Putamen (tissue), 1 donor: ENCODE measurements at places on chromosomes 5 and 9.

DNA sequence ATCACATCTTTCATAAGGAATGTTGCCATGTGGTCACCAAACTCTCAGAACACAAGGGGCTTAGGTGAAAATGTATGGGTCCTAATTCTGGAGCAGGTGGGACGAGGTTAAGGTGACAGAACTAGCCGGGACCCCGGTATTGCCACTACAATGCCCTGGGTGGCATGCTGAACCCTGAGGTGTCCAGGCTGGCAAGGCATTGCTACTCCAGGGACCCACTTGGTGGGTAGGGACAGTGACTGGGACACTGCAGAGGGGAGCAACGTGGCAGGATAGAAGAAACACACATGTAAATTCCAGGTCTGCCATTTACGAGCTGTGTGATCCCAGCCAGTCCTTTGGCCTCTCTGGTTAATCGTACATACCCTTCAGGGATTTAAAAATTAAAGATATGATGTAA is 206.9 kb upstream of the MVB12B start:
- DNase-seq, result no peak

DNA sequence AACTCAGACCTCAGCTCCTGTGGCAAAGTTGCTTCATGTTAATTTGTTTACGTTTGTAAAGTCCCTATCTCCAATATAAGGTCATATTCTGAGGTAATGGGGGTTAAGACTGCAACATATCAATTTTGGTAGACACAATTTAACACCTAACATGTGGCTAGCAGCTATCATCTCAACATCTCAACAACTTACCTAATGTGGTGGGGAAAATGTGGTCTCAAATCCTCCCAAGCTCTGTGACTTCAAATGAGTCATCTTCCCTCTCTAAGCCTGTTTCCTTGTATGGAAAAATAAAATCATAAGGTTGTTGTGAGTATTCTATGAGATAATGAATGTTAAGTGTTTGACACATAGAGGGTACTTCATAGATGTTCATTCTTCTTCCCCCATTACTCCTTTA is 443.3 kb downstream of the CDK5RAP2 start:
- no peak for DNase-seq

- no peak for DNase-seq
Observed at GRCh38 chr5:91521785-91522184, 138.7 kb upstream of the ARRDC3 start.

DNA sequence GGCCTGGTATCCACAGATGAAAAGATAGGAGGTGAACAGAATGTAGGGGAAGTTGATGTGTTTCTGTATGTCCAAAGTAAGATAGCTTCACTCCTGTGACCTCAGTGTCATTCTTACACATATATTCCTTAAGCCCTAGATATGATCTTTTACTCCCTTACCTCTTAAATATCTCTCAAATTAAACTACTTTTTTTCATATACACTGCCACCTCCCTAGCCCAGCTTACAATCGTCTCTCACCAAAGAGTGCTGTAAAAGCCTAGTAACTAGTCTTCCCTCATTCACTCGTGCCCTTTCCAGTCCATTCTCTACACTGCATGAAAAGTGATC is 5.3 kb downstream of the DNAI1 start:
- no peak for DNase-seq

- no peak for DNase-seq
Observed at GRCh38 chr5:152811988-152812387, 406.9 kb upstream of the NMUR2 start.

GRCh38 chr5:20420991-20421595 is 433.1 kb upstream of the CDH18 start:
- no peak for DNase-seq

DNA sequence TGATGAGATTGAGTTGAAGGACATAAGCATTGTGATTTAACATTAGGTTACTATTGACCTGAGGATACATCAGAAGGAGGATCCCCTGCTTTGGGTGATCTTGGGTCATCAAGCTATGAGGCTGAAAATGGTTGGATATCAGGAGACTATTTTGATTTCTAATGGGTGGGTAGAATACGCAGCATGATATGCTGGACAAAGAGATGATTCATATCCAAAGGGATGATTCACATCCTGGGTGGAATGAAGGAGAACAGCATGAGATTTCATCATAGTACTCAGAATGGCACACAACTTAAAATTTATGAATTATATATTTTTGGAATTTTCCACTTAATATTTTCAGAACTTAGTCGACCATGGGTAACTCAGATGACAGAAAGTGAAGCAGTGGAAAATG is 1759.5 kb upstream of the C9orf72 start:
- no peak for DNase-seq

DNA sequence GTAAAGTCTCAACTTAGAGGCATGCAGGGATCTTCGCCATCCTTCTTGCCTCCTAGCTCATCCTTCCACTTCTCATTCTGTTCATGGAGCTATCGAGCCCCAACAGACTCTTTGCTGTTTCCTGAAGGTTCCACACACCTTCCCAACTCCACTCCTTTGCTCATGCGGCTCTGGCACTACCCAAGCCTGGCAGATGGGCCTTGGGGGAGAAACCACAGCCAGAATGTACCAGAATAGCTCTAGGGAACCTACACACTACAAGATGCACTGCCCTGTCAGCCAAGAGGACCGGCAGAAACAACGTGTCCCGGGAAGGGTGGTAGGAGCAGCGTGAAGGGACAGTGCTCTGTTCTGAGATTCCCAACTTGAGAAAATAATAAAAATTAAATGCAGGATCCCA is 178.9 kb downstream of the GABBR2 start:
- no peak for DNase-seq

- DNase-seq, result no peak
Observed at GRCh38 chr5:116176121-116176520, 91.3 kb downstream of the COMMD10 start.

- no peak for DNase-seq
Observed at GRCh38 chr9:91536211-91536691, 112.6 kb upstream of the NFIL3 start.

DNA sequence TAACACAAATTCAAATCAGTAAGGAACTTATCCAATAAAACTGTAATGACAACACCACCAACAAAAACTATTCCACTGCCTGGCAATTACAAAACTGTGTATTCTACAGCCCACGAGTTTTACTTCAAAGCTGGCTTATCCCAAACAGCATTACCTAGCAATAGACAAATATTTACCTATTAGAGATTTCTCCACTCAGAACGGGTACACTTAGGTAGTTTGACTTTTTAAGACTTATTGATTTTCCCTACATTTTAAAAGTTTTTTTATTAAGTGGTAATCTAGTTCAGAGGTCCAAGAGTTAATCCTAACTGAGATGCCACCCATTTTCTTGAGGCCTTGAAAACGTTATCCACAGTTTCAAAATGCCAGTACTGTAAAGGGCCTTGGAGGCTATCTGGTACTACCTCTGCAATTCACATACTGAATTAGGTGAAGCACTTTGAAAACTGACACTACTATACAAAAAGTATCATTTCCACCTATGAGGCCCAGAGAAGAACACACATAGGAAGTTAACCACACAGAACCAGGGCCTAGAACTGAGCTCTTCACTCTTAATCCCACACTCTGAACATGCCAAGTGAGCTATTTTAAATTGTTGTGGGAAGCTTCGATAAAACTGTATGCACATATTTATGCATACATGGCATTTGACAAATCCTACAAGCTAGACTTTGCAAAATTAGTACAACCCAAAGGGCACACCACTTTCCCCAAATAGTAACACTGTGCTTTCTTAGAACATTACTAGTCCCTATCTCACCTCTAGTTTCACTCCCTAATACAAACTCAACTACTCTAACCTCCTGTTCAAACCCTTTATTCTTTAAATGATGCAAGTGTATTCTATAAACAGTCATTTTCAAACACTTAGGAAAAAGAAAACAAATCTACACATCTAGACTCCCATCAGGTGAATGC is 2.1 kb downstream of the NADK2 start:
- DNase-seq, result no peak

GRCh38 chr5:95899829-95900228 is 61.8 kb downstream of the ELL2 start:
- no peak for DNase-seq

DNA sequence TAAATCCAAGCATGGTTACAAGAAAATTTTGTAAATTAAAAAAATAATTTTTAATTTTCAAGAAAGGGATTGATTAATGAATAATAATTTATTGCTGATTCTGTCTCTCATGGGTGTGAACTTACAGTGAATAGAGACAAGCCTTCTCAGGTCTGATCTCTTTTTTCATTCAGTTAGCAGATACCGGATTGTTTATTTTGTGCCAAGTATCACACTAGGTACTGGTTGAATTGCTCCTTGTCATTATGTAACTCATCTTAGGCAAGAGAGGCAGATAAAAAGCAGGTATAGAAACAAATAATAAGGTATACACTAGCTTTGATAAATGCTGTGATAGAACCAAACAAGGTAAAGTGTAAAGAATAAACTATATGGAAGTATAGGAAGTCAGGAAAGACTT is 283.3 kb downstream of the PJA2 start:
- DNase-seq, result no peak

DNA sequence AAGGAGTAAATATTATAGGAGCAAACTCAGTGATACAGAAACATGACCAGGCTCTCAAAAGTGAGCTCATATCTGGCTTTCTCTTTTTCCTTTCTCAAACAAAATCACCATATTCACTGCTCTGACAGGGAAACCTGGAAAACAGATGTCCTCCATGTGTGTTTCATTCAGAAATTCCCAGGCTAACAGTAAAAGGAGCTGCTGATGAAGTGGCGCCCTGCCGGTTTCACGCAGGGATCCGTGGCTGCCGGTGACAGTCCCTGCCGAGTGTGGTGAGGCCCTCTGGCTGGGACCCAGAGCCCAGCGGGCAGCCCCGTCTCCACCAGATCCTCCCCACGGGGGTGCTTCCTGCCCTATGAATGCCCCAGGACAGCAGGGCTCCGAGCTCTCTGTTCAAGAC is 208.1 kb downstream of the GNA14 start:
- peak; percentile 28 for DNase-seq

GRCh38 chr5:169668732-169669131 is 31.7 kb downstream of the DOCK2 start:
- DNase-seq, result no peak

GRCh38 chr5:130234816-130235215 is 330.6 kb downstream of the CHSY3 start:
- no peak for DNase-seq

- no peak for DNase-seq
Observed at GRCh38 chr5:40365342-40366330, 314.1 kb upstream of the PTGER4 start.

- no peak for DNase-seq
Observed at GRCh38 chr5:161096581-161096980, 244.6 kb upstream of the ATP10B start.

- DNase-seq, result peak; percentile 10
Observed at GRCh38 chr9:130627051-130627450, 37.3 kb upstream of the PRDM12 start.

DNA sequence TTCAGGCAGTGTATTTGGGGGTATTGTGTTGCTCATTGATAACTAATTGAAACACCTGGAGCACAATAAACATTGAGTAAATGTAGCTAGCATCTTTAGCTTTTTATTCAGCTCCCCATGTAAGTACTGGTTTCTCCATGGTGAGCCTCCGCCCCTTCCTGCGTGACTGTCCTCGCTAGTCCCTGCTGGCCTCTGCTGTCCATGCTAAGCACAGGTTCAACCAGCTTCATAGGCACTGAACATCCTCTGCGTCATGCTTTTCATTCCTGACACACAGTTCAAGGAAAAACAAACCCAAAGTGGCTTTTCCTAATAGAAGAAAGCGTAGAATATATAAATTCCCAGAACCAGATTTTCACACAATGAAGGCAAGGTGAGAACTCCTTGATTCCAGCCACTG is 27.3 kb upstream of the DAP start:
- DNase-seq, result no peak

GRCh38 chr5:78377056-78377717 is 16.8 kb downstream of the SCAMP1 start:
- no peak for DNase-seq

DNA sequence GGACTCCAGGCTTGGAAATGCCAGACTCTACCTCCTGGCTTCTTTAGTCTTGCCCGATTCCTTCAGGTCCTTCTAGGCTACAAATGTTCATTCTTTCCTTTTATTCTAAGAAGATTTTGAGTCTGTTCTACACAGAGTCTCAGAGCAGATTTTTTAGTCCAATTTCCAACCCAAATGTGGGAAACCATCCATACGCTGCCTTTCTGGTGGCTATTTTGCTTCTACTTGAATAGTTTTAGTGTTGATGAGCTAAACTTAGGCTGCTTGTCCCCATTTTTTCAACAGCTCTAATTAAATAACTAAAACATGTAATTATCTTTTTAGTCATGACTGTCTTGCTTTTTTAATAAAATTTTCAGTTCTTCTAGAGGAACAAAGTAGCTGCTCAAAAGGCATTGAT is 112.4 kb upstream of the KLF9 start:
- DNase-seq, result no peak

- no peak for DNase-seq
Observed at GRCh38 chr9:112447283-112447761, 39.3 kb upstream of the KIAA1958 start.

GRCh38 chr5:39337252-39337915 is 26.9 kb downstream of the C9 start:
- no peak for DNase-seq

DNA sequence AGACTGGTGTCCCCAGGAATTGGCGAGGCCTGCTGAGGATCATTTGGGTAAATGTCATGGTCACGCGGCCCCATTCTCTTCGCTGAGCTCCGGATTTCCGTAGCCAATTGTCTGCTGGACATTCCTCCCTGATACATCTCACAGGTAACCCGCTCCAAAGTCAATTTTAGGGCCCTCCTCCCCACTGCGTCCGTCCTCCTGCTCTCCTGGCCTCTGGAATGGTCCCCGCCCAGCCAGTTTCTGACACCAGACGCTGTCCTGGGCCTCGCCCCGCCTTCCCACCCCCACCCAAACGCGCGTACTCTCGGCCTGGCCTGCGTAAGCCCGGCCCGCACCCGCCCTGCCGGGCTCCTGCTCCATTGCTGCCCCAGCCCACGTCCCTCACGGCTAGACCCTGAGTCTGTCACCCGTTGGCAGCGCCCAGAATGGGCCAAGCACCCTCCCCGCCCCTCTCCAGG is 202.0 kb downstream of the AUH start:
- no peak for DNase-seq

DNA sequence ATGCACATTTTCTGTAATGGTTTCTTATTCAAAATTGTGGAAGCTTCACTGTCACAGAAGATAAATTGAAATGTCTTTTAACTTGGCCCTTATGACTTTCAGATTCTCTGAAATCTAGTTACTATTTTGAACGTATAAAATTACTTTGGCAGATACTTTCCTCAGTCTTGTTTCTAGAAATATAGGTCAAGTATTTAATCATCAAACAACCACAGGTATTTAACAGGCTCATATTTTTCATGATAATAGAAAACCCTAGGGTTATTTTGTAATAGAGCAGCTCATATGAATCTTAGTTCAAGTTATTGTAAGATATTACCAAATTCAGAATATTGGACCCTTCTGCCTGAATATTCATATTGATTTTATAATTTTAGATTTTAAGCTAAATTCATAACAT is 236.0 kb upstream of the CDH18 start:
- no peak for DNase-seq

- no peak for DNase-seq
Observed at GRCh38 chr9:125514468-125514867, 192.5 kb downstream of the MAPKAP1 start.
